Activated CD4-positive, alpha-beta T cell treated with anti-CD3 and anti-CD28 coated beads, Interleukin-10, Interleukin-2, amounts not matched to agents 100 ng/mL and 50 ng/mL, durations not matched to agents 16 hours and 8 hours (primary cell): ENCODE measurements at places on chromosomes 4 and X.

DNA sequence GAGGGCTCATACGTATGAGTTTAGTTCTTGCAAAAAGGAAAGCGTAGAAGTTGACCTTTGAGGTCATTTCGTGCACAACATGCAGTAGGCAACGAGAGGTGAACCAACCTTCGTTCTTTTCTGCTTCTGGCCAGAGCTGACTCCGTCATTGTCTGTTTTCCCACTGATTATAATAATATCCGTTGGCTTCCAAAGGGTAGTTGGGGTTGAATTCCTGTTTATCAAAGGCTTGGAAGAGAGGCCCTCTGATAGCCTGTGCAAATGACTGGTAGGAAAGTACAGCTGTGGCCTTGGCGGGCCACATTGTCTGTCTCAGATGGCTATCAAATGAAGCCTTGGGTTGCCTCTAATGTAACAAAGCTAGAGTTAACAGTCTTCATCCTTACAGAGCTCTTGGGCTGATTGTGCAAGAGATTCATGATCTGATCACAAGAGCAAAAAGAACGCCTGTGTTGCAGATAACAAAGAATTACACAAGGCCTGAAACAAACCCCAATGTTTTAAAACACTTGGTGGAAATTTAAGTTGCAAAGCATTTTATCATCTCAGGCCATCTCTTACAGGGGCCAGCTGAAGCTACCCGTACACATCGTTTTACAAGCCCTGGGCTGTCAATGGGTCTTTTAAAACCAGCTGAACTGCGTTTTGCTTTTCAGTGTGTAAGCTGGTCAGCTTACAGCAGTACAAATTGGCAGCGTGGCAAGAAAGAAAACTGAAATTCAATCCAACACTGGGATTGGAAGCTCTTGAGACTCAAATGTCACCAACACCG is 46.1 kb upstream of the FAM9C start:
- DNase-seq: peak; percentile 63

GRCh38 chr4:151658959-151659600 is 101.7 kb downstream of the GATB start:
- DNase-seq: peak; percentile 70

GRCh38 chr4:24158031-24158430 is 268.2 kb upstream of the PPARGC1A start:
- no peak for DNase-seq

DNA sequence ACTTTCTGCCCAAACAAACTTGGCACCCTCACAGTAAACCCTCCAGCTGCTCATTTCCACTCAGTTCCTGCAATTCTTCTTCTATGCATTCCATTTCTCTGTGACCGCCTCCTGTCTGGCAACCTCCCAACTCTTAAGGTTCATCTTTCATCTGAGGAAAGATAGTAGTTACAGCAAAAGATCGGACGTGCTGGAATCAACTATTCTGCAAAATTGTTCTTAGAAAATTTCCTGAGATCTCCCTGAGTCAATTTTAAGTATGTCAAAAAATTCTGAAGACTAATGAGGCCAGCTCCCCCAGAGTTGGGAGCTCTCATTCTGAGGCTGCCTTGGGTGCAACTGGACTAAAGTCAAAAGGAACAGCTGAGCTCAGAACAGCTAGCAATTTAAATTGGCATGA is 1026.0 kb downstream of the ADGRL3 start:
- no peak for DNase-seq

- no peak for DNase-seq
Measured at GRCh38 chr4:16018061-16018676, 55.2 kb upstream of the FGFBP2 start.

DNA sequence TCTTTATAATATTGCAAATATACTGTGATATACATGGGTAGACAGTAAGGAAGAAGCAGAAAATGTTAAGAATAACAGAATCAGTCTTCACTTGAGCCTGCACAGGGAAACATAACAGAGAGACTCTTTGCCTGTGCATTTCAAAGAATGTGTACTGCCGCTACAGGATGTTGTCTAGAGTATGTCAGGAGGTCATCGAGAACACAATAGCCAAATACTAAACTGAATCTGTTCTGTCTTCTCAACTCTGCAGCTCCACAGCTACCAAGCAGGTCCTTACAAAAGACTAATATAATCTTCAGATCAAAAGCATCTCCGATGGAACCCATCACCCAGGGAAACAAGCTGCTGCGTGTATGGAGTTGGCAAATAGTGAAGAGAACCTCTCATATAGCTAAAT is 471.5 kb downstream of the PCDH10 start:
- no peak for DNase-seq

DNA sequence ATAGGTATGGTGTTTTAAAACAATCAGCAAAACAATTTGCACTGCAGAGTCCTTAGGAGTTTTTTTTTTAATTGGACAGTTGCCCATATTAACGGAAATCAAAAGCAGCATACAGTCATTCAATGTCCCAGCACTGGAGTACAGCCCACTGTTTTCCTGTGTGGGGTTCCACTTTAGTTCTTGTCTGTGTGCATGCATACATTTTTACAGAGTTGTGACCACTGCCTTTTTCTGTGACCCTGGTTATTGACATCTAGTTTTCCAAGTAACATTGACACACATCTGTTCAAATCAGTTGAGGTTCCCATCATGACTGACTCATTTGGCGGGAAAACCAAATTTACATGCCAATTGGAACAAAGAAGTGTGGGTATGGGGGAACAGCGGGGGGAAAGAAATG is 83.3 kb downstream of the HPRT1 start:
- DNase-seq: no peak

GRCh38 chr4:108820492-108821350 is 57.9 kb upstream of the ETNPPL start:
- no peak for DNase-seq

DNA sequence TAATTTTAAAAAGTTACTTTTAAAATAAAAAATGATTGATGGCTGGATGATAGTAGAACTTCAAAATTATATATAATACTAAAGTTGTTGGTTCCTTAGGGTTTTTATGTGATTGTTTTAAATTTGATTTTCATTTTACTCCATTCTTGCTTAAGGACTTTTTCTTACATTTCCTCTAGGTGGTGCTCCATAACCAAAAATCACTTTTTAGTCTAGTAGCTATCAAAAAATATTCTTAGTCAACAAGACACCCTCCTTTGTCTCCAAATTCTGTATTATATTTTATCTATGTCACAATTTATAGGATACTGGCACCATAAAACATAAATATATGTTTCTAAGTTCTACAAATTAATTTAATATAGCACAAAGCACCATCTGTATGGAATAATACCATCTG is 67.2 kb upstream of the BRWD3 start:
- peak; percentile 40 for DNase-seq

- DNase-seq: no peak
Measured at GRCh38 chrX:53882331-53882730, 161.9 kb downstream of the PHF8 start.
